ENCODE measurements at places on chromosomes 12 and 14.

GRCh38 chr12:57552306-57552651 is 2.4 kb downstream of the KIF5A start:
- DNase-seq, result no peak

GRCh38 chr14:100618763-100619320 is 31.6 kb upstream of the BEGAIN start:
- no peak for DNase-seq

DNA sequence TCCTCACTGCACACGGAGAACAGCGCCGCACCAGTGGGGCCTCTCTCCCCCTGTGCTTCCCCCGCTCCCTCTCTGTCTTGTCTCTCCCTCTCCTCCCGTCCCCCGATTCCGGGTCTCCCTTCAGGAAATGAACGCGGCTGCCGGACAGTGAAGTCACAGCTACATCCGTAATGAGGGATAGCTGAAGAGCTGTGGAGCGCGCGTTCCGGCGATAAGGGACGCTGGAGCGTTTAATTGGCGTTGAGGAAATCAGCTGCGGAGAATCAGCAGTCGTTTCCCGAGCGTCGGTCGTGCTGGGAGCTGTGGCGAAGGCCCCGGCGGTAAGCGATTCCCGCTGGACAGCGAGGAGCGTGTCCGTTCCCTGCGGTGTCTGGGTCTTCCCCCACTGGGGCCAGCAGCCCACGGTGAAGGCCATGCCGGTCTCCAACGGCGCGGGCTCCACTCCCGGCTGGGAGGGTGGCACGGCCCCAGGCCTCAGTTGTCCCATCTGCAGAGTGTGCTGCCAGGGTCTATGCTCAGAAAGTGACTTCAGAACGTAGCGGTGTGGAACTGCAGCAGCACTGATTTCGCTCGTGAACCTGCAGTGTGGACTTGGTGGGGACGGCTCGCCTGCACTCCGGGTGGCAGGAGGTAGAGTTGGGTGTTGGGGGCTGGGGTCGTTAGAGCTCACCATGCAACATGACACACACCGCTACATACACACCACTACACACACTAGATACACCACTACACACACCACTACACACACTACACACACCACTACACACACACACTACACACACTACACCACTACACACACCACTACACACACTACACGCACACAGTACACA is 10.9 kb downstream of the NOC4L start:
- no peak for DNase-seq

DNA sequence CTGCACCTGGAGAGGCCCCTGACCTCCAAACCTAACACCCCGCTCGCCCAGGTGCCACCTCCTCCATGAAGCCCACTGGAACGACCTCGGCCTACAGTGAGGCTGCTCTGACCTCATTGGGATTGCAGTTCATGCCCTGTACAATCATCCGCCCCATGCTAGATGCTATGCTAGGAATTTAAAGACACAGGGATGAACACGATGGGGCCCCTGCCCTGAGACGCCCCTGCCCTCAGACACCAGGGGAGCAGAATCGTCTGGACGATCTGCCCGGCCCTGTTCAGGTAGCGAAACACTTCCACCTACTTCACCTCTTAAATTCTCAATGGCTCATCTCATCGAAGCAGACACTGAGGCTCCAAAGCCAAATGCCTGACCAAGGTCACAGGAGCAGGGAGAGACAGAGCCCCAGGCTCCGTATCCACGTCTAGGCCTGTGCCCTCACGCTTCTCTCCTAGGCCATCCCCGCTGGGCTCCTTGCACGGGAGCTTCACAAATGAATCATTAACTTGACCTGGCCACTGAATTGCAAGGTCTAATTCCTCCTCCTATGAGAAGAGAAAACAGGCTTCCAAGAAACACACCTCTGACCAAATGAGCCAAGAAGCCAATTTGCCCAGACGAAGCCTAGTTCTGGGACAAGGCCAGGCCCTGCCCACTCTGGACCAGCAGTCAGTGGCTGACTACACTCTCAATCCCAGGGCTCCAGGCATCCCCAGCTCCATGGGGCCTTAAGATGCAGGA is 35.2 kb downstream of the SCARB1 start:
- no peak for DNase-seq

GRCh38 chr12:22038734-22039133 is 7.3 kb upstream of the CMAS start:
- no peak for DNase-seq

DNA sequence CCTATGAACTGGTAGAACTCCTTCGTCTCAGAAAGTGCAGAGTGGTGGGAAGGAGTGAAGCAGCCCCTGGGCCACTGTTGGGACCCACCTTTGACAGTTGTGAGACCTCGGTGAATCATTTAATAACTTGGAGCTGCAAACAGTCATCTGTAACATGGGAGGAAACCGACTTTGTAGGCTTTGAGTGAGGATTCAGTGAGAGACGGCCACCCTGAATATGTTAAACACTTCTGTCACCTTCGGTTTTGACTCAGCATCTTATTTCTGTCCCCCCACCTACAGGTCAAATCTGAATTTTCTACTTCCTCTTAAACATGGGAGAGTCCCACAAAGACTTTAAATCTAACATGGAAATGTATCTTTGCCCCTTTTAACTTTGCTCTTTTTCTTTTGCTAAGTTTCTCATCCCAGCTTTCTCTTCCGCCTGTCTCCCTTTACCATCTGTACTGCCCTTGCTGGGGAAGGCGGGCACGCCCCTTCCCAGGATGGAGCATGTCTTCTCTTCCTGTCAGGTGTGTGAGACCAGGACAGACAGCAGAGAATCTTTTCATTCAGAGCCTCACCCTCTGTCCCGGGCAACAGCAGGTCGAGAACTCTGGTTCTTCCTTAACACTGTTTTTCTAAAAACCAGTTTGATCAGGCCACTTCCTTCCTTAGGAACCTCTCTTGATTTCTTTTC is 37.1 kb downstream of the ZC3H14 start:
- no peak for DNase-seq

Data from endothelial cell (in vitro differentiated cells).